ENCODE measurements at places on chromosomes 7 and 10.

DNA sequence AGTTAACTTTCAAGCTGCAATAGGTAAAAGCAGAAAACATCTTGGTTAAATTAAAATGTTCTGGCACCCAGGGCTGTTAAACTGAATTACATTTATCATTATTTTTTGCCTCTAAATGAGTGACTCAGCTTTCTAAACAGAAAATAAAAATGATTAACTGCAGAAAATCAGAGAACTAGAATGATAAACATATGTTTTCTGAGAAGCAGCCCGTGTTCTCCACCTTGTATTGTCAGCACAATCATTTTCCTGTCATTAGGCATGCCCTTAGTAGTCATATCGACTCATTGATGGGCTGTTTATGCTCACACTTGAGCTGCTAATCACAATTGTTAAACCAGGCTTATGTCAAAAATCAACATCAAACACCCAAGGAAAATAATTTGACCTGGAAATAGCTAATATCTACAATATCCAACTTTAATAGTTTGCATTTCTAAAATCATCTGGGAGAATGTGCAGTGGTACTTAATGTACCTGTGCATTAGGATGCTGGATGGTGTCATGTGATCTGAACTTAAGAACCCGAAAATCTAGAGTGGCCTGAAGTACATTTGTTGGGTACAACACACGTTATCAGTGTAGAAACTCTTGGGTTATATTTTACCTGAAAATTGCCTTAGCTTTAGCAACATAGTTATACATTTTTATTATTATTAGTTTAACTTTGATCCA is 2.3 kb downstream of the MDFIC start:
- DNase-seq: no peak

- DNase-seq: no peak
Observed at GRCh38 chr7:79502151-79502550, 48.7 kb upstream of the MAGI2 start.

- no peak for DNase-seq
Observed at GRCh38 chr10:44968091-44968490, 8.5 kb downstream of the RASSF4 start.

DNA sequence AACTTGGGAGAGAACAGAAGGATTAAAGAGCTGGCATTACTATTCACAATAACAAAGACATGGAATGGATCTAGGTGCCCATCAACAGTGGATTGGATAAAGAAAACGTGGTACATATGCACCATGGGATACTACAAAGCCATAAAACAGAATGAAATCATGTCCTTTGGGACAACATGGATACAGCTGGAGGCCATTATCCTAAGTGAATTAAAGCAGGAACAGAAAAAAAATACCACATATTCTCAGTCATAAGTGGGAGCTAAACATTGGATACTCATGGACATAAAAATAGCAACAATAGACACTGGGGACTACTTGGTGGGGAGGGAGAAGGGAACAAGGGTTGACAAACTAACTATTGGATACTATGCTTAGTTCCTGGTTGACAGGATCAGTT is 133.2 kb upstream of the ITGB1 start:
- no peak for DNase-seq

- no peak for DNase-seq
Observed at GRCh38 chr10:5449227-5449626, 36.9 kb downstream of the NET1 start.

- DNase-seq: no peak
Observed at GRCh38 chr7:27194002-27194352, 5.9 kb downstream of the HOXA13 start.

DNA sequence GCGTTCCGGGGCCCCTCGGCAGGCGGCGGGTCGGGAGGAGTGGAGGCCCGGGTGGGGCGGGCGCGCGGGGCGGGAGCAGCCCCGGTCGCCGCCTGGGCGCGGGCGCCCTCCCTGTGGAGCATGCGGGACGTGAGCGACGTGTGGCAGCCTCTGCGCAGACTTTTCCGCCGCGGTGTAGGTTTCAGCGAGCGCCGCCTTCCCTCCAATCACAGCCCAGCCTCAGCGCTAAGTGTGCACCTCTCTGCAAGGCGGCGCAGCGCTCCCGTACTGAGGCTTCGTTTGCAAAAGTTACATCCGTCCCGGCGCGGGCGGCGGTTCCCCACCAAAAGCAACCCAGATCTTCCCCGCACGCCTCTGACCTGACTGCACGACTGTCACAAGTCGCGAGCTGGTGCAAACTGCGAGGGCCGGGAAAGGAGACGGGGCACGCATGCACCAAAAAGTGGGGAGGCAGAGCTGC is 1.2 kb upstream of the PFKFB3 start:
- DNase-seq: no peak

DNA sequence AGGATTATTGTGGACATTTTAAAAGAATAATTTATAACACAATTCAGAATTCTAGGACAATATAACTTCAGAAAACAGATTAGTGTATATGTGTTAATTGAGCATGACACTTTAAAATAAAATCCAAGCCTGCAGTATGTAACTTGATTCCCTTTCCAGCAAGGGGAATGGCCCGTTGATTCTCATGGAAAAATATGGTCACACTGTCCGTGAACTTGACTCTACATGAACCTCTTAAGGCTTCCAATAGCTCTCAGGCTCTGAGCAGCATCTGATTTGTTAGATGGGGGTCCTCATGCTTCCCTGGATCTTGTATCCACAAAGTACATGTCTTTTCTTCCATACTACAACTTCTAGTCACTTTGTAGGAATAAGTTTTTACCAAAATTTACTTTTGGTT is 85.5 kb upstream of the AKR1E2 start:
- DNase-seq: no peak

DNA sequence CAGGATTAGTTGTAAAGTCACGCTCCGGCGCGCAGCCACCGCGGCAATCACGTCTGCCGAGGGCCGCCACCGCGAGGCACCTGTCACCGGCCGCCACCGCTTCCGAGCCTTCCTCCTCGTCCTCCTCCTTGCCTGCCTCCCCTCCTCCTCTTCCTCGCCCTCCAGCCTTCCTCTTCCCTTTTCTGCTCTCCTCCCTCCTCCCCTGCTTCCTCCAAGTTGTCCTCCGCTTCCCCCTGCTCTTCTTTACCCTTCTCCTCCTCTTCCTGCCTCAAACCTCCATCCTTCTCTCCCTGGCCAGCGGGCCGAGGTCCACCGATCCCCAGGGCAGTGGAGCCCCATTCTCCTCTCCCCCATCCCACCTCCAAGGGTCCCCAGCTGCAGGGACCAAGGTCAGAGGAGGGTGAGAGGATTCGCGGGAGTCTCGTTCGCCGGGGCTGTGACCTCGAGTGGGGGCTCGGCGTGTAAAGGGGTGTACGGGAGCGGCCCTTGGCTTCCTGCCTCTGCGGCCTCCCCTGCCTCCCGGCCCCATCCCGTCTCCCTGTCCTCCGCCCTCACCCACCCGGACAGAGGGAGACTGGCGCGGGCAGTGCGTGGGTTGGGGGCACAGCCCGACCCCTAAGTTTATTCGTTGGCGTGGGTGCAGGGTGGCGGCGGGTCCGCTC is 89.5 kb upstream of the PAX2 start:
- no peak for DNase-seq

- DNase-seq: peak; percentile 29
Observed at GRCh38 chr10:114571316-114571999, 86.6 kb downstream of the ABLIM1 start.

DNA sequence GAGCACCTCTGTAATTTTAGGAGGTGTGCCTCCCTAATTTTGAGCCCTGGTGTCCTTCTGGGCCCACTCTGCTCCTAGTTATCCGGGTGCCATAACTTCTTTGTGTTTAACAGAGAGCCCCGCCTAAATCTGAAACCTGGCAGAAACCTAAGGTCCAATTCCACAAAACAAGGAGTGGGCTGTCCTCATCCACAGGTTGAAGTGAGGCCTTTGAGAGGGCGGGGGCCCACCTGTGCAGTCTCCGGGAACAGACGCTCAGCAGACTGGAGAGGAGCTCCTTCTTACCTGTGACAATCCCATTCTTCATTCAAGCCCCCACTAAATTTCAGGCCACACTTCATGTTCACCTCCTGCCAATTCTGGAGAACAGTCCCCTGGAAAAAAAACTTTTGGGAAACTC is 10.9 kb downstream of the TMEM72 start:
- DNase-seq: no peak

- no peak for DNase-seq
Observed at GRCh38 chr10:29535778-29536453, 98.9 kb downstream of the SVIL start.

DNA sequence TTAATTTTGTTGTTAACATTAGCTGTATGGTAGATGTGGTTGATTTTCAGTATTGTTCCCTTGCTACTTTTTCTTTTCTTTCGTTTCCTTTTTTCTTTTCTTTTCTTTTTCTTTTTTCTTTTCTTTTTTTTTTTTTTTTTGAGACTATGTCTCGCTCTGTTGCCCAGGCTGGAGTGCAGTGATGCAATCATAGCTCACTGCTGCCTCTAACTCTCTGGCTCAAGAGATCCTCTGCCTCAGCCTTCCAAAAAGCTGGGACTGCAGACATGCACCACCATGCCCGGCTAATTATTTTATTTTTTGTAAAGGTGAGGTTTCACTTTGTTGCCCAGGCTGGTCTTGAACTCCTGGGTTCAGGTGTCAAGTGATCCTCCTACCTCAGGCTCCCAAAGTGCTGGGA is 14.4 kb downstream of the SLC26A3 start:
- DNase-seq: no peak
